Endothelial cell (in vitro differentiated cells): ENCODE measurements at places on chromosomes 1 and 21.

DNA sequence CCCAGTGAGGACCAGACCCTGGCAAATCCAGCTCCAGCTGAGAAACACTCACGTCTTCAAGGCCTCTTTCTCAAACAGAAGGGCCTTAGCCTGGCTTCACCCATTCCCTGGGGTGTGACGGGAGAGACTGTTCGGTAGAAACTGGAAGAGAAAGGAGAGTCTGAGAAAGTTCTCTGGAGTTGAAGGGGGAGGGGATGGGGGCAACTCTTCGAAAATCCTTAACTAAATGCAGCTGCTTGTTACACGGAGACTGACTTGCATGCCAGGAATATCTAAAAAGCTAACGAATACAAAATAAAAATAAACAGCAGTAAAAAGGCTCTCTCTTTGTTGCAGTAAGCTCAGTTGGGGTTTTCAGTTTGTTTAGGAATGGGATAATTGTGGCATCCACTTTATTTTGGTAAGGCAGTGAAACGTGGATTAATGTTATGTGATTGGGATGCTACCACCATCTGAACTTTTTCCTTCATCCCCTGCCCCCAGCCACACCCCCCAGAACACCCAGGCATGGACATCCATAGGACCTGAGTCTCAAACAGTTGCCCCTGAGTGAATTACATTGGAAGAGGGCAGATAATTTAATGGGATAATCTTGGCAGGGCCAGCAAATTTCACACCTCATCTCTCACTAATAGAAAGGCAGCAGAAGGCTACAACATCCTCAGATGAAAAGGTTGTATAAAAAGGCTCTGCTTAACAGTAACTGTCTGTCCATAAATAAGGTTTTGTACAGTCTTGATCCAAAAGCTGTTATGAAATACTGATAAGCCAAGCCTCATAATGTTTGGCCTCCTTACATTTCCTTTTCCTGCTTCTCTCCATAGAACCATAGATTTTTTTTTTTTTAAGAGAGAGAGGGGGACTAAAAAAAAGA is 5.8 kb downstream of the ROR1 start:
- DNase-seq = no peak

DNA sequence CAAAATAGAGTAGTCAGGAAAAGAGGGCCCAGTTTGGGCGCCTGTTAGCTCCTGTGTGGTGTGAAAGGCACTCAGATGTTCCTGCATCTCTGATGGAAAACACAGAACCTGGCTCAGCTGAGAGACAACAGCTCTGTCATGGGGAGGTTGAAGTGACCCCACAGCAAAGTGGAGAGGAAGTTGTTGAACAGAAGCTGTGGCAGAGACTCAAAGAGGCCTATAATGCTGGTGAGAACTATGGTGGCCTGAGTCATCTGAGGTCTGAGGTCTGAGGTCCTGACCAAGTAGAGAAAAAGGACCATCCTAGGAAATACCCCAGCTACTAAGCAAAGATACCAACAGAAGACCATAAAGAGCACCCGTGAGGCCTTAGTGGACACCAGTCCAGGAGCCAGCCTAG is 45.6 kb upstream of the JAK1 start:
- no peak for DNase-seq

DNA sequence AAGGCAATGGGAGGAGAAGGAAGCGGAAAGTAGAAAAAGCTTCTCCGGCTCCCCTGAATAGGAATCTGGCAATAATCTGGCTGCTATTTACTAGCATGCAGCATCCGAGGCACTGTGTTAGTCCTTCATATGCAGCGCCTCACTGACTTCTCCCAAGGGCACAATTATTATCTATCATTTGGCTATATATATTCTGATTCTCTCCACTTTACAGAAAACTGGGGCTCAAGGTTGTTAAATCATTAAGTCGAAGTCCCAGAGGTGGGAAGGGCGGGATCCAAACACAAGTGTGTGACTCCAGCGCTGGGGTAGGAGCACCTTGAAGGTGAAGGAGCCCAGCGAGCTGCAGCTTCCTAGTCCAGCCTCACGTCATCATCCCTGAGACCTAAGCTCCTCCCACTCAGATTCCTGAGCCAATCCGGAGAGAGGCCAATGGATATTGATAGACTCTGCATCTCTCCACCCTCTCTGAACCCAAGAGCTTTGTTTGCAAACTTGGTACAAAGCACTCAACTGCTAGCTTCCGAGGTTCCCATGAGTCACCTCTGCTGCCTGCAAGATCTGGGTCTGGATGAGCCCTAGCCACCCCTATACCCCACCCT is 16.6 kb upstream of the EYA3 start:
- DNase-seq = peak; percentile 18

- no peak for DNase-seq
Measured at GRCh38 chr21:32372755-32373154, 20.1 kb downstream of the URB1 start.

GRCh38 chr1:6162773-6163172 is 17.3 kb downstream of the CHD5 start:
- no peak for DNase-seq

DNA sequence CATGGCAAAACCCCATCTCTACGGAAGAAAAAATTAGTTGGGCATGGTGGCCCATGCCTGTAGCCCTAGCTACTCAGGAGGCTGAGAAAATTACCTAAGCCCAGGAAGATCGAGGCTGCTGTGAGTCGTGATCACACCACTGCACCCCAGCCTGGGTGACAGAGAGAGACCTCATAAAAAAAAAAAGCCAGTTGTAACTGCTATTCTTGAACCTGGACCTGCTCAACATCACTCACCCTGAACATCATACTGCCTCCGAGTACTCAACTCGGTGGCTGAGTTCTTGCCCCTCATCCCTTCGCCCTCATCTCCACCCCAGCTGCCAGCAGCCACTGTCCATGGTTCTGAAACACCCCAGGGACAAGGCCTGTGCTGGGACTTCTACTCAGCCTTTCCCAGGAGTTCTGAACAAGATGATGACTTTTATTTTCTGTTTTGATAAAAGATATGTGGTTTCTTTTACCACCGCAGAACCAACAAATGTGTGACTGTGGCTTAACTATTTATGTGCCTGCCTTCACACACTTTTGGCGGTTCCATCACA is 5.4 kb upstream of the DISP3 start:
- DNase-seq = peak; percentile 66

DNA sequence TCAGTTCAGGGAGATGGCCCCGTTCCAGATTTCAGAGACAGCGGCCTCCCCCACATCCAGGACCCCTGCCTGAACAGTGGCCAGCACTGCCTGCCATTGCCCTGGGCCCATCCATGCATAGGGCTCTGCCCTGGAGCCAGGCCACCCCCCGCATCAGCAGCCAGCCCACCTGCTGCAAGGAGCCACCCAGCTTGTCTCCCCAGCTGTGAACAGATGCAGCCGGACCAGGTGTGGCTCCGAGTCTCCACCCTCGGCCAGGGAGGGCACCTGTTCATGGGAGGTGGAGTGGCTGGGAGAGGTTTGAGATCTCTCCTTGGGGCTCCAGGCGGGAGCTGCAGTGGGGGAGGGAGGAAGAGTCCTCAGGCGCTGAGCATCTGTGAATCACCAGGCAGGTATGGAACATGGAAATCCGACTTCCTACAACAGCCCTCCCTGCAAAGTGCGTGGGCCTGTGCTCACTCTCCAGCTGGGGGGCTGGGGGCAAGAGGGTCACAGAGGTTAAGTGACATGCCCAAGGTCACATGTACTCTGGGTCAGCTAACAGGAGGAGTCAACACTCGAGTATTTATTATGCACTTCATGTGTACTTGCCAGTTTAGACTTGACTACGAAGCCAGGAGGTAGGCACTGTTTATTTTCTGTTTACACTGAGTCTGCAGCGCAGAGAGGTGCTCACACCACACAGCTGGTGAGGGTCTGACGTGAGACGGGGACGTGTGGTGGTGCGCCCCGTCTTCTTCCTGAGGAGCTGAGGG is 4.8 kb upstream of the HES5 start:
- DNase-seq = no peak

DNA sequence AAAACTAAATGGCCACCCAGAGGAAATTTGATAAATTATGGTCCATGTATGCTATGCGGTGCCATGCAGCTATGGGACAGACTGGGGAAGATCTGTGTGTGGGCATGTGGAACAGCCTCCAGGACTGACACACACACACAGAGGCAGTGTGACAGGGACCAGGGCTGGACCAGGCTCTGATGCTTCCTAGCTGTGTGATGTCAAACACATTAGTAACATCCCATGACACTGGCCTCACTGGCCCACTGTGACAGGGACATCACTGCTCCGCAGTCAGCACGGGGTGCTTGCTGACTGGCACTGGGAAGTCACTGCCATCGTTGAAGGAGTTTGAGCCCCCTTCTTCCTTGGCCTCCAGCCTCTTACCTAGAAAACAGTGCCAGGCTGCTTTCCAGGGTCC is 13.9 kb downstream of the RAP1GAP start:
- DNase-seq = no peak

DNA sequence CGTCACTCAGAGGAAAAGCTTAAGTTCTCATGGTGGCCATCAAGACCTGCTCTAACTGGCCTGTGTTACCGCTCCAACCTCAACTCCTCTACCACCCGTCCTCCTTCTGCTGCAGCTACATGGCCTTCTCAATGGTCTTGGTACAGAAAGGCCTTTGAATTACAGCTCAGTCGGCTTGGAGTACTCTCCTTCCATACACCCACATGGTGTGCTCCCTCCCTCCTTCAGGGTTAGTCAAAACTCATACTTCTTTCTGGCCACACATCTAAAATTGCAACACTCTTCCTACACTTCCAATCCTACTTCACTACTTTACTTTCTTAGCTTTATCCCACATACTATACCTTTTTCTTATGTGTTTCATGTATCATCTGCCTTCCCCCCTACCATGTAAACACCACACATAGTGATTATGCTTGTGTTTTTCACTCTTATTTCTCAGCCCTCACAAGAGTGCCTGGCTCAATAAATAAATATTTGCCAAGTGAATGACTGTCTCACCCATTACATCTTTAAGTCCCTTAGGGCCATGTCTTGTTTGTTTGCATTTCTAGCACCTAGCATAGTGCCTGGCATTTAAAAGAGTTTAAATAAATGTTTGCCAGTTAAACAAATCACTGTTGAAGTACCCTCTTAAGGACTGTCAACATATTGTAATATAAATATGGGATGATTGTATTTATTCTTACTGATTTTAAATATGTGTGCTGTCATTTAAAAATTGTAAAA is 37.6 kb upstream of the HMCN1 start:
- DNase-seq = no peak

DNA sequence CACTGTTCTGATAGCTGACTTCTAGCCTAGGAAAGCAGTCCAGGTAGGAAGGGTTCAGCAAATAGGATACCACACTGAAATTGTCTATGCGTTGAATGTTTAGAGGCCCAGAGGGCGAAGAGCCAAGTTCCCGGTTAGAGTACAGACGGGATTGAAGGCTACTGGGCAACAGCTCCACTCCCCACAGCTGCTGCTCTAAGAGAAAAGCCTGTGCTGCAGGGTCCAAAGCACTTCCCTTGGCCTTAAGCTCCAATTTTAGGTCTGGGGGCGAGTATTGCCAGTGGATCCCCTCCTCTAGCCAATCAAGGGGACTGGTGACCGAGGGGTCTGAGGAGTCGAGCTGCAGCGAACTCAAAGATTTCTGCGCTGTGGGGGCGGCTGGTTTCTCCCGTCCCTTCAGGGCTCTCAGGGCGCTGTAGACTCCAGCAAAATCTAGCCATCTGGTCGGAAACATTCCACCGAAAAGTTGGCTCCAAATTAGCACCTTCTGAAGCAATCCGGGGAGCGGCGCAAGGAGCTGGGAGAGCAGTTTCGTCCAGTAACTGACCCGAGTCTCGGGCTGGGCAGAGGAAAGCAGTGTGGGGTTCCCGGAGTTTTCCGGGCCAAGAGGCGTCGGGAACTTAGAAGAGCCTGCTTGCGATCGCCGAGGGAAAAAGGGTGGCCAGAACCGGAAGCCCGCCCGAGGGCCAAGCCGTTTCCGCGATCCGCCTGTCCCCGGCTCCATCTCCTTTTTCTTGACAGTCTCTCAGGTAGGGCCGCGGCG is 748 bp downstream of the PPP1R15B start:
- DNase-seq = peak; percentile 64

DNA sequence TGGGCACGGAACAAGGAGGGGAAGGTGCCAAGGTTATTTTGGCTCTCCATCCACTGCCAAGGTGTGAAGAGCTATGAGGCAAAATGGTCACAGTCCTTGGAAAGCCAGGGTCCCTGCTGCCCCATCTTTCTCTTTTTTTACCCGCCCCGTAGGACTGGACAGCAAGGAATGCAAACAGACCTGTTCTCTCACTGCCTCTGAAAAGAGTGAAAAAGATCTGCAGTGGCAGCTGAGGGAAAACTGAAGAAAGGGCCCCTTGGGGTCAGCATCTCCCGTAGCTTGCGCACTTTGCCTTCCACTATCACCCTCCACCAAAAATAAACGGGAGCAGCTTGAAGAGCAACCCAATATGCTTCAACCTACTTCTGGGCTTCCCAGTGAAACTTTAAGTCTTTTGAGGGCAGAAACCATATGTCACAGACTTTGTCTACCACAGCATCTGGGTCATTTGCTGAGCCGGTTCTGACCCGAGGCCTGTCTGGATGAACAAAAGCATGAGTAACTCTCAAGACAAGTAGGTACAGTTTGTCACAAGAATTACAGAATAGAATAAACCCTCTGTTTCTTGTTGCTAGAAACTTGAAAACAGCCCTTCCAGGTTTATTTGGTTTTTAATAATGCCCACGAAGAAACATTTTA is 9.4 kb upstream of the KIF14 start:
- no peak for DNase-seq

- no peak for DNase-seq
Measured at GRCh38 chr1:167447521-167448136, 70.7 kb downstream of the CD247 start.

- no peak for DNase-seq
Measured at GRCh38 chr21:21279193-21279901, 281.1 kb downstream of the NCAM2 start.

DNA sequence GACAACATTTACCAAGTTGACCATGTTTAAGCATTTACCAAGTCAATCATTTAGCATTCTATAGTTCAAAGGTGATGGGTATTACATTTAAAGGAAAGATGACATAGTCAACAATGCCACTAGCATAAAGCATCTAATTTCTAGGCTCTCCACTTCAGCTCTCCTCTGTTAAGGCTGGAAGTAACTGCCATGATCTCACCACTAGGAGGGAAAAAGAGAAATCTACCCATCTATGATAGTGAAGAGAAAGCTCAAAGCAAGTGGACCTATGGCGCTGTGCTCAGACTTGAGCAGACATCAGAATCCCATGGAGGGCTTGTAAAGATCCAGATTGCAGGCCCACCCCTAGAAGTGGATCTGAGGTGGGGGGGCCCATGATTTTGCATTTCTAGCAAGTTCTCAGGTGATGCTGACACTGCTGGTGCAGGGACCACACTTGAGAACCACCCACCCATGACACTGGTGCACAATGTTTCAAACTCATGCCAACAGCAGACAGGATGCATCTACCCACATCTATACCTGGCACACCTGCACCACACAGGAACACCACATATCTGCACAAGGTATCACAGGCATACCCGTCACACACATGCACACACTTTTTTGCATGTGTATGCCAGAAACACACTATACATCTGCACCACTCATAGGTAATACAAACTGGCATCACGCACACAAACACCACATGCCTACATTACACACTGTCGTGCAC is 392.9 kb upstream of the RUNX1 start:
- no peak for DNase-seq

- no peak for DNase-seq
Measured at GRCh38 chr1:156356262-156356874, 12.6 kb upstream of the RHBG start.

GRCh38 chr1:12047120-12047876 is 15.8 kb upstream of the TNFRSF8 start:
- DNase-seq = no peak

GRCh38 chr1:175757381-175758015 is 14.1 kb upstream of the TNR start:
- DNase-seq = peak; percentile 78
